ENCODE measurements at places on chromosomes 1 and 21. TPM values are rescaled to one million over a fixed set of nuclear protein-coding genes. Genes with fewer than 3 reads are reported as not detected.
A peak's percentile ranks its signal among the peaks of the same experiment; 100 is the strongest.

Gene RPL5
- total RNA-seq = 2,066 TPM

Gene C1QA
- total RNA-seq = 8.6 TPM

Gene SMAP2
- total RNA-seq = 28.1 TPM

- peak; percentile 41 for DNase-seq
Measured at GRCh38 chr1:204829133-204829825, 41.4 kb upstream of the NFASC start.

DNA sequence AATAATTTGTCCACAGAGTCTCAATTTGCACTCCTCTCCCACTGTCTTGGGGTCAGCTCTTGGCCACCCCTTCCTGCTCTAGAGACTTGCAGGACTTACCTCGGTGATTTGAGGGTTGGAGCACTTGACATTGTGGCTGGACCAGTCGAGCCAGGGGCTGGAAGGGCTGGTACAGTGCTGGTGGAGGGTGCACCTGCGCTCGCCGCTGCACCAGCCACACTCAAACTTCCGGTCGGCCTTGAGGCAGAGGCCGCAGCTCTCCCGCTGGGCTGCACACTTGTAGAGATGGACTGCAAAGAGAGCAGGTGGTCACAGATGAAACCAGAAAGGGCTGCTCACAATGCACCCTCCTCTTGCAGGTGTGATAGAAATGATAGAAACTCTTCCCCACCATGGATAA, 165.0 kb downstream of the PLXNA2 start:
- no peak for DNase-seq

- DNase-seq = no peak
Measured at GRCh38 chr1:248786156-248786555, 30.6 kb upstream of the LYPD8 start.

DNA sequence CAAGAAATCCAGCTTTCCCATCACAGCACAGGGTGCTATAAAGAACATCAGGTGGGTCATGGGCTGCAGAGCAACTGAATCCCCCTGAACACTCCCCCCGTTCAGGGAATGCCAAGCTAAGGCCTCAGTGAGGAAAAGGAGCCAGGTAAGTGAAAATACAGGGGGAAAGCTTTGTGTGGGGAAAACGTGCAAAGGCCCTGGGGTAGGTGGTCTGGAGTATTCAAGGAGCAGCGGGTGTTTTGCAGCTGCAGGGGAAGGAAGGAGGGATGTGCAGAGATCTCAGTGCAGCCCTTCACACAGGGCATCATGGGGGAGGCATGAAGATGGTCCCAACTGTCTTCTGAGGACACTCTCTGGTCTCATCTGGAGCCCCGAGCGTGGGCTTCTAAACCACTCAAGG, 119.2 kb downstream of the ETS2 start:
- no peak for DNase-seq

DNA sequence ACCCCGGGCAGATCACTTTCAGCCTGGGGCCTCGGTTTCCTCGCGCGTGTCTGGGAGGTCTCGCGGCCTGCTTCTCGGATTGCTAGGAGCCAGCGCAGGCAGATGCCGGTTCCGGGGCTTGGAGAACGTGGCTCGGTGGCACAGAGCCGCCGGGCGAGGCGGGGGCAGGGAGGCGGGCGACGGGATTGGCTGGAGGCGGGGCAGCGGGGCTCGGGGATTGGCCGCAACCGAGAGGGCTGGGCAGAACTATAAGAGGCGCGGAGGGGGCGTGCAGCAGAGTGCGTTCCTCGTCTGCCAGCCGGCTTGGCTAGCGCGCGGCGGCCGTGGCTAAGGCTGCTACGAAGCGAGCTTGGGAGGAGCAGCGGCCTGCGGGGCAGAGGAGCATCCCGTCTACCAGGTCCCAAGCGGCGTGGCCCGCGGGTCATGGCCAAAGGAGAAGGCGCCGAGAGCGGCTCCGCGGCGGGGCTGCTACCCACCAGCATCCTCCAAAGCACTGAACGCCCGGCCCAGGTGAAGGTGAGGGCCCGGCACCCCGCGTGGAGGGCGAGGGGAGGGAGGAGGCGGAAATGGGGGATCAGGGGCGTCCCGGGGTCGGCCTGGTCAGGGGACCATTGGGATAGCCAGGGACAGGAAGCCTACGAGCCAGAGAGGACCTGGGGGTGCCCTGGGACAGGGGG, at the start of gene MFSD2A:
Gene MFSD2A, plus strand, starts transcription at position 276 of the 677 bp plus-strand sequence. Its CDS starts 148 bp downstream, at position 424.
- peak; percentile 87 for DNase-seq

GRCh38 chr1:208183977-208184911, 59.9 kb downstream of the PLXNA2 start:
- no peak for DNase-seq

DNA sequence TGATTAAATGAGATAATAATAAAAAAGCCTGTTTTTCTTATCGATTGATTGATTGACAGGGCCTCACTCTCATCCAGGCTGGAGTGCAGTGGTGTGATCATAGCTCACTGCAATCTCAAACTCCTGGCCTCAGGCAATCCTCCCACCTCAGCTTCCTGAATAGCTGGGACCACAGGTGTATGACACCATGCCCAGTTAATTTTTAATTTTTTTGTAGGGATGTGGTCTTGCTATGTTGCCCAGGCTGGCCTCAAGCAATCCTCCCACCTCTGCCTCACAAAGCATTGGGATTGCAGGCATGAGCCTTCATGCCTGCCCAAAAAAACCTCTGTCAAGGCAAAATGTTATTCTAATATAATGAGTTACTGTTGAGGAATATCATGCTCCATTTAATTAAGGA, 346.4 kb upstream of the DAB1 start:
- no peak for DNase-seq

DNA sequence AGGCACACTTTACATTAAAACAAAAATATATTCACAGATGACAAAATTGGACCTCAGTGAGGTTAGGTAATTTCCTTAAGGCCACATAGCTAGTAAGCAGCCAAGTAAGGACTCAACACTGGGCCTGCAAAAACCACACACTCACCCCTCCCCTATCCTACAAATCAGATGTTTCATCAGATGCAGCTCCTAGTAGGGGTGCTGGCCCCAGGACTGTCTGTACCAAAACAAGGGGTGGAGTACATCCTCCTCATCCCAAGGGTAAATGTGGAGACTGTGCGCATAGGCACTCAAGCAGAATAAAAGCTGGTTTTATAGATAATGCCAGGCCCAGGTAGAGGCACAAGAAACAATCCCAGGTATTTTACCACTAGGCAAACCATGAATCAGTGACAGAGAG, 25.7 kb downstream of the URB1 start:
- no peak for DNase-seq

GRCh38 chr1:21607549-21608529, 61.3 kb downstream of the RAP1GAP start:
- DNase-seq = no peak

DNA sequence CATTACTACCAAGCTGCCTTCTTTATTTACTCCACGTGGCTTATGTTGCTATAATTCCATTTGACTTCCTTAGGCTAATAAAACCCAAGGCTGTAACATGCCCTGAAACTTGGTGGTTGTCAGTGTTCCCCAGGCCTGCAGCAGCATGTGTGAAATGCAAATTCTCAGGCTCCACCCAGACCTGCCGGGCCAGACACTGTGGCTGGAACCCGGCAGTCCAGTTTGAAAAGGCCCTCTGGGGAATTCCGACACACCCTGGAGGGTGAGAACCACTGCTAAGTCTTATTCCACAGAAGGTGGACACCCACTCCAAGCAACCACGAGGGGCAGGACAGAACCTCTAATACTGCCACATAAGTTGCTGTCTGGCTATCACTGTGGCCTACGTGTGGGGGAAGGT, 41.4 kb downstream of the URB1 start:
- no peak for DNase-seq

DNA sequence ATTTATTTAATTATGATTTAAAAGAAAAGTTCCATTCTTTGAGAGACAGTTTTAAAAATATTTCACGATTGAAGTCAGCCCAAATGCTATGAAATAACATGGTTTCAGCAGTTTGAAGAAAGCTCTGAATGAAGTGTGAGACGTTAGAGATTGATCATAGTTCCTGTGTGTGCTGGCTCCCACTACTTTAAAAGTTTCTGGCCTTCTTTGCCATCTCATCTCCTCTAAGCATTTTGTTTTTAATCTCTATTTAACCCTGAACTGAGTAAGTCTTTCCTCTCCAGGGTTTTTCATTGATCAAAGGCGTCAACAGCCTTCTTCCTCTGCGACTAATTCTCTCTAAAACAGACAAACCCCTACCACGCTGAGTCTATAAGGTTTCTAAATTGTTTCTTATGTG, 225.3 kb upstream of the B3GALT2 start:
- DNase-seq = no peak

- DNase-seq = no peak
Measured at GRCh38 chr1:214557952-214558735, 6.7 kb upstream of the PTPN14 start.

DNA sequence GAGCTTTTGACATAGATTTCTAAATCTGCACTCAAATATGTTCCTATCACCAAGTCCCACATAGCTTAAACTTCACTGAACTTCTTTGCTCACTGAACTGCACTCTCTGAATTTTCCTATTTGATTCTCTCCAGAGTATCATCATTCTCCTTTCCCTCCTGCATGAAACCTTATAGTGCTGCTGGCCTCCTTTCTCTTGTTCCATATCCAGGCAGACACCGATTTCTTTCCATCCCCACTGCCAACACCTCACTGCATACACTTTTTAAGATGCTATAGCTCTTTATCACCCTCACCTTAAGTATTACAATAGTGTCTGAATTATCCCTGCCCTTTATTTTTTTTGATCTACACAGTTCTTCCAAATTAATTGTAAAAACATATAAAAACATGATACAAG, 3.1 kb upstream of the TRIM45 start:
- DNase-seq = no peak

Measured in frontal cortex (tissue), 4 donors.